ENCODE measurements at places on chromosomes 3 and 15.

DNA sequence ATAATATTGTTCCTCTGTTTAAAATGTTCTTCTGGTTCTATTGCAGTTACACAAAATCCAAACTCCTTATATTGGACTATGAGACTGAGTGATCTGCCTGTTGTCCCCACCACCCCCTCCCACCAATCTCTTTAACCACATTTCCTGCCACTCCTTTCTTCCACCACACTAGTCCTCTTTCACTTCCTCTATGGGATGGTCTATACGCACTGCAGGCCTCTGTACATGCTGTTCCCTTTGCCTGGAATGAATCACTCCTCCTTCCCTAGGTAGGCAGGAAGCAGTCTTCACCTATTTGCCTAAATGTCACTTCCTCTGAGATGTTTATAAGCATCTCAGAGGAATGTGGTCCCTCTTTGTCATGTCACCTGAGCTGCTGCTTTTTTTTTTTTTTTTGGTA, 4.0 kb downstream of the MAP2K1 start:
- DNase-seq = no peak

GRCh38 chr3:123694366-123695087, 109.7 kb upstream of the HACD2 start:
- DNase-seq = no peak

DNA sequence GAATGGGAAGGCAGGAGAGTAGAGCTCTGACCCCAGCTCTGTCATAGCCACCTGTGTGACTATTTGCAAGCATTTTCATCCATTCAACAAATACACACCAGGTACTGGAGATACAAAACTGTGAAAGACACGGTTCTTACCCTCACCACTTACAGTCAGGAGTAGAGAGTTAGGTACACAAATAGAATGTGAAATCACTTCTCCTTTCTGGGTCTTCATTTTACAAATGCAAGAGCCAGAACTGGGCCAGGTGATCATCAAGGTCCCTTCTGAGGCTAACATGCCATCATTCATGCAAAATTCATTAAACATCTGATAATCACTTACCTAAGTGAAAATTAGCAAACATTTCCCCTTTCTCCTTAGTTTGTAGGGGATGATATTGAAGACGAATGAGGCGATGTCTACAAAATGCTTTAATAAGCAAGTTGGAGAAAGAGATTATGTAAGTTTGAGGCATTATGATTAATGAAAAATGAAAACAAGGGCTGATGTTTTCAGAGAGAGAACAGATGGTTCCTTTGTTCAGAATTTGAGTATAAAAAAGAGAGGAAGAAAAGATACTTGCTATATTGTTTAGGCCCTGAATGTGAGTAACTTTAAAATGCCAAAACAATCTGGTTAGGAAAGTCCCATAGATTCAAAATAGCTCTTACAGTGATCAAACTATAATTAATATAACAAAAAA, 88.6 kb downstream of the LPP start:
- DNase-seq = no peak

DNA sequence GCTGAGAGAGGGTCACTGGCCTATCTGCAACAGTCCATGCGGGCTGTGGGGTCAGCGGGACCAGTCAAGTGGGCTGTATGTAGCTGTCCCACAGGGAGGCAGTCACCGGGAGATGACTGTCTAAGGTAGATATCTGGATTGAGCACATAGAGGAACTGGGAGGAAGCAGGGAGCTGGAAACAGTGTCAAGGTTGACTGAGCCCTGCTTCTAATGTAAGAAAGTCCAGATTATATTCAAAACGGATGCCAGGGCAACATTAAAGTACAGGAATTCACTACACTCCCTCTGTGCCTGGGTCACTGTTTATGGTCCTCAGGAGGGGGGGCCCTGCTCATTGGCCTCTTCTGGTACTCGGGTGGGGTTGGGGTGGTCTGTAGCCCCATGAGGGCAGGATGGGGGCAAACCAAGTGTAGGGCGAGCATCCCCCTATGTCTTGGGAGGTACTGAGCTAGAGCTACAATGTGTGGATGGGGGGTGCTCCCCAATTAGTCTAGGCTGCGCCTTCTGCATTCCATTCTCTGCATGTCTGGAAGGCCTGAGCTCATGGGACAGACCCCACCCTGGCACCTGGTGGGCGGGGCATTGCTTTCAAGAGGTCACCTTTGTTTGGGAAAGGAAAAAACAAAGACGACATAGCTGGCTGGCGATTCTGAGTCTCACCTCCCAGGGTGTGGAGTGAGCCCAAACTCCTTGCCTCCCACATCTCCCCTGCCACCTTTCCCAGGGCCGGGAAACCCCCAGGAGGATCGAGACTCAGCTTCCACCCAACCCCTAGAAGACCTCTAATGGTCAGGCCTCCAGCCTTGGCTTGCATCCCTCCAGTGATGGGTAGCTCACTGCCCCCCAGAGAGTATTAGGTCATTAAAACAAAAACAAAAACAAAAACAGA, 45.1 kb upstream of the C15orf39 start:
- no peak for DNase-seq

DNA sequence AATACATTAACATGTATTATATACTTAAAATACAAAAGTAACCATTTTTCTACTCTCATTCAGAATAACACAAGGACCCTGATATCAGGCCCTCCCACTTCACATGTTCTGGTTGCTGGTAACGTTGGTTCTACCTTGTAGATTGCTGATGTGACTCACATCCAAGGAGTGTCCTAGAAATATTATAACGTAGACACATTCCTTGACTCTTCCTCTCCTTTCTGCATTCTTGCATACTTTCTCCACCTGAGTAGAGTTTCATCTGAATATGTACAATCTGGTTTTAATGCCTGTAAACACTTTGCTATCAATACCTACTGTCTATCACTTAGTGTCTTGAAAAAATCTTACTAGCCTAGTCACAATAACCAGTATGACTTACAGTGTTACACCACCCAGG, 35.0 kb upstream of the NEDD4 start:
- DNase-seq = no peak

GRCh38 chr3:60056404-60056803, 1006.6 kb upstream of the CFAP20DC start:
- no peak for DNase-seq

DNA sequence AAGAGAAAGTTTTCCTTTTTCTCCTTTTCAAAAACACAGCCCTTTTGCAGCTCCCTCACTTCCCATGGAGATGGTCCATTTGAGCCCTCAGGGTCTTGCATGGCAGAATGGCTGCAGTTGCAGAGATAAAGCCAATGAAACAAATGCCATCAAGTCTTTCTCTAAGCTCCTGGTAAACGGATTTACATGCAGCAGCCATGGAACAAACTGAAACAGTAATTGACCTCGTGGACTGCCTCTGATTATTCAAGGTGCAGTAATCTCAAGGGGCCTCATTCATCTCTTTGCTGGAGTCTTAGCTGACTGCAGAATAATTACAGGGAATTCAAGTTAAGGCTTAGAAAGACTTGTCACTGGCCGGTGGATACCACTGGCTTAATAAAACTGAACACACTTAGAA, 125.1 kb downstream of the SQOR start:
- DNase-seq = no peak
